ENCODE measurements at places on chromosomes 4 and X.
A peak's percentile ranks its signal among the peaks of the same experiment; 100 is the strongest.

DNA sequence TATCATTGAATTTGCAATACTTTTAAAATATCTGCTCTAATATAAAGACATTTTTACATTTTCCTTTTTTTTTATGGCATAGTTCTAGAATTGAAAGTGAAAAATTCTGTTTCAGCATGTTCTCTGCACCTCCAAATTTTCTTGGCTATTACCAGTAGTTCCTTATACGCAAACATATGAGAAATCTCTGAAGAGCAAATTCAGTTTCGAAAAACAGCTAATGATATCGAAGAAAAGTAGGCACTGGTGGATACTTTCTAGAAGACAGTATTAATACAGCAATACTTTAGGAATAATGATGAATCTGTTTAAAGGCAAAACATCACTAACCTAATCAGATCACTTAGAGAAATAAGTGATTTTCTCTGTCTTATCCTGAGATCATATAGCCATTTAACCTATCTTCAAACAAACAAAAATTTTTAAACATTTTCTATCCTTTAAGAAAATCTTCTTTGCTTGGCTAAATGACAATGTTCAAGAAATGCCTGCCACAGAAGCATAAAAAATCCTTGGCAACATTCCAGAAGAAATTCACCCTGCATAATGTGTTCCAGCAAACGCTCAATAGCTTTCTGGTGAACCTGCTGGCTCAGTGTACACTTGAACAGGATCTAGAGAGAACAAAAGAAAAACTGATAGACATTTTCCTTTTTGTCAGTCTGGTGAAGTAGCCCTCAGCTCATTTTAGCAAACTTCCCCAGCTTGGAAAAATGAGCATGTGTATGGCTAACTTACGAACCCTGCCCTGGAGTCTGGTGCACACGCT, 51.2 kb upstream of the KLF3 start:
- DNase-seq = no peak

- DNase-seq = no peak
These were observed 120.0 kb upstream of the ZDHHC15 start for GRCh38 chrX:75642811-75643361.

DNA sequence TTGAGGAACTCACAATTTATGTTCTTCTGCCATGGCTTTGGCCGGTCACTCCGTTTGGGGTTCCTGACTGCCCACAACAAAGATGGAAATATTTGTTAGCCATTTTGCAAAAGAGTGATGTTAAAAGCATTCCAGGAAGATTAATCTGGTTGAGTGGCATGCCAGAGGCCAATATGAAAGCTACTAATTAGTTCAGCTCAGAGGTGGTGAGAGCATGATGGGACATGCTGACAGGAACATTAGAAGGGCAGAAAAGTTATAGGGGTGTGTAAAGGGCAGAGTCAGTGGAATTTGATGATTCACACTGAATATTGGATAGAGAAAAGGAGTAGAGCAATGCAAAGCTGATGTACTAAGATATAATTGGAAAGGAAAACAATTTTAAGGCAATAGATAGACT, 94.4 kb downstream of the TLL1 start:
- DNase-seq = no peak

GRCh38 chrX:2316534-2316933, 184.2 kb downstream of the DHRSX start:
- no peak for DNase-seq

DNA sequence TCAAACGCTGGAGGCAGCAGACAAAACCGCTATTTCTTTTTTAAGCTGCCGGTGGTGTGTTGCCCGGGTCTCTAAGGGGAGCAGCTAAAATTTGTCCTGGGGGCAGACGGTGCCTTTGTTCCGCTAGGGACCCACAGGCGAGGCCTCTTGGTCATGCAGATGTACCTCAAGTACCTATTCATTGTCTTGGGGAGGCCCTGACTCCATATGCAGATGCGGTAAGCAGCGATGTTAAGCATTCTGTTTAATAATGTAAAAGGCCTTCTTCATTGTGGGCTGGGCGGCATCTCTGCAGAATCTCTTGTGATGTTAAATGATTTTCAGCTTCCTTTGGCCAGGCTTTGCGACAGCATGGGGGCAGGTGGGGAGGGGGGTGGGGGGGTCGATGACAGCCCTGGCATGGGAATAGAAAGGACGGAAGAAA, 98.9 kb upstream of the PJA1 start:
- no peak for DNase-seq

DNA sequence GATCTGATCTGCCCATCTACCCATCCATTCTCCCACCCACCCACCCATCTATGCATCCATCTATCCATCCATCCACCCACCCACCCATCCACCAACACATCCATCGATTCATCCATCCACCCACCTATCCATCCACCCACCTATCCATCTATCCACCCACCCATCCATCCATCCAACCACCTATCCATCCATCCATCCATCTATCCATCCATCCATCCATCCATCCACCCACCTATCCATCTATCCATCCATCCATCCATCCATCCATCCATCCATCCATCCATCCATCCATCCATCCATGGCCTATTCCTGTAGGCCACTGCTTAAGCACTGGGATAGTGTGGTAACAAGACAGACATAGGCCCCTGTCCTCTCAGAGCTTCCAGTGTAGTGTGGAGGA, 69.8 kb downstream of the SORCS2 start:
- DNase-seq = no peak

GRCh38 chrX:133741303-133741702, 244.1 kb downstream of the GPC3 start:
- DNase-seq = no peak

- DNase-seq = no peak
These were observed 97.8 kb upstream of the SPRY1 start for GRCh38 chr4:123298801-123299200.

GRCh38 chr4:76449833-76450232, 14.8 kb downstream of the SHROOM3 start:
- no peak for DNase-seq

- DNase-seq = no peak
These were observed 13.5 kb downstream of the ARHGAP24 start for GRCh38 chr4:85488416-85488815.

DNA sequence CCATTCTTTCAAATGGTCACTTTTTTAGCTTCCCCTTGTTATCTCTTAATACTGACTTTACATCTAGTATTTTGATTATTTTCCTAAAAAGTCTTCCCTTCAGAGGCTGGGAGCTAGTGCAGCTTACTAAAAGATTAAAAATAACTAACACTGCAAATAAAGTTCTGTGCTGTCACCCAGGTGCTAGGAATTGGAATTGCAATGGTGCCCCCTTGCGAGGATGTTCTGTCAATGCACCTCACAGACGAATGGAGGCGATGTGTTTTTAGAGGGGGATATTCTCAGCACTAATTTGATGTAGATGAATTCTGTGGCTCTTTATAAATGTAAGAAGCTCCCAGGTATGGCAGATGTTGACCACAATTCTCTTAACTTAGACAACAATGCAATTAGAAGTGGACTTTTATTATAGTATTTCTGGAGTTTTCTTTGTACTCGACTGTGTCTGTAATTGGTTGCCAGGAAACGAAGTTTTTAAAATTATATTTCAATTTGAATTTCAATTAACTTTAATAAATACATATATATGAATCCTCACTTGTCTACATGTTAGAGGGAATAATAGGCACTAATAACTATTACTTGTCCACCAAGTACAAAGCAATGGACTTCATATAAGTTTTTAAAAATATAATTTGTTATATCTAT, 22.0 kb upstream of the SMIM31 start:
- DNase-seq = peak; percentile 32

DNA sequence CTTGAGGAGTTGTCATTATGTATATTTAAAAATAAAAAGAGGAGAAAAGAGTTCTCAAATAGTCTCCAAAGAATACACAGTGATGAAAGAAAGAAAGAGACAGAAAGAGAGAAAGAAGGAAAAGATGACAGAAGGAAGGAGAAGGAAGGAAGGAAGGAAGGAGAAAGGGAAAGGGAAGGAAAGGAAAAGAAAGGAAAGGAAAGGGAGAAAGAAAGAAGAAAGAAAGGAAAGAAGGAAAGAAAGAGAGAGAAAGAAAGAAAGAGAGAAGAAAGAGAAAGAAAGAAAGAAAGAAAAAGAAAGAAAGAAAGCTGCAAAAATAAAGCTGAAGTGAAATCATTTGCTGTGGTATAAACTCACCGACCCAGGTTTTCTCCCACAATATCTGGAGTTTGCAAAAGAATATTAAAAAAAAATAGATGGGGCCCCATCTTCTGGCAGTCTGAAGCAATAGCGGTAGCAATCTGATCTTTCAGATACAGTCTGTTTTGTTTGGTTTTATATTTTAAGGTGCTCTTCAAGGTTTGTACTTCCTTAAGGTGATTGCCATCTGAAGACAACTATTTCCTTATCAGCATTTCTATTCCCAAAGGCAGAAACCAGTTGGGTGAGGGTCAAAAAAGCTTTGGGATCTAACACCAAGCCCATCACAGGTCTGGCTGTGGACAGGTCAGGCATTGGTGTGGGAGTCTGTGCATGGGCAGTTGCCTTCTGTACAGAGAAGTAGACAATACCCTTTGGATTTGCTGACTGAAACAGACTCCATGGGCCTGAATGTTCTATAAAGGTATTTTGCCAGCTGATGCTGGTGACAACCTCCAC, 160.4 kb downstream of the CPEB2 start:
- no peak for DNase-seq

DNA sequence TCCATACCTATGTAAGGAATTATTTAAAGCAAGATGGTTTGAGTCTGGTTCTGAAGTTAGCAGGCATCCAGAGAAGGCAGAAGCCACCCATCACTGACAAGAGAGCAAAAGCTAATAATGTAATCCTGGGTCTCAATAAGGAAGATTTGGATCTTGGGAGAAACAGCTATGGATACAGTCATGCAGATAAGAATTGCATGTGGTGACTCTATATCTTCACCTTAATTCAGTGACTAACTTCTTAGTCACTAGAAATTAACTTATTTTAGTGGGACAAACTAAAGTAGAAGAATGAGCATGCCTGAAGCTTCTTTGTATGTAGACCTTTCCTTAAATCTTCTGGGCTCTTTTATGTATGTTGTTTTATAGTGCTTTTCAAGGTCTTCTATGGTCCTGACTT, 66.6 kb downstream of the ATP10D start:
- no peak for DNase-seq

- DNase-seq = peak; percentile 90
These were observed 14.8 kb upstream of the ART3 start for GRCh38 chr4:76059750-76060149.

- DNase-seq = no peak
These were observed 53.8 kb downstream of the NFKB1 start for GRCh38 chr4:102554992-102555391.

DNA sequence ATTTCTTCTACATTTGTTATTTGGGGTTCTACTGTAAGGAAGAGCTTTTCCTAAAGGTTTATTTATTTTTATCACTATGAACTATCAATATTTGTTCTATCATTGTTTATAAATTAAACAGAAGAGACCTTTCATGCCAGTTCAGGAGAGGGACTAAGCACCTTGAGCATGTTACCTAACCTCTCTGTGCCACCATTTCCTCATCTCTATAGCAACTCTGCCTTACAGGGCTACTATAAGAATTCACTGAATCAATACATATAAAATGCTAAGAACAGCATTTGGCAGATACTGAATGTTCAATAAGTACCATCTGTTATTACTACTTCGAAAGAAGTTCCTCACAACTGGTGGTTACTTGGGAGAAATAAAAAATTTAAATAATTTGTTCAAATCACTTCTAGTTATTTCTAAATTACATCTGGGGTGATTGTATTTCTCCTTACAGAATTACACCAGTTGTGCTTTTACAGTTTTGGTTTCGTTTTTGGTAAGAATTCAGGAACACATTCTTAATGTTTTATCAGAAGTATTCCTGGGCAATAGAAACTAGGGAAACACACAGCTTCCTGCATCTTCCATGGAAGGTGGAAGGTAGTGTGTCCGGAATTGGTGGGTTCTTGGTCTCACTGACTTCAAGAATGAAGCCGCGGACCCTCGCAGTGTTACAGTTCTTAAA, 32.9 kb downstream of the EREG start:
- DNase-seq = peak; percentile 56

DNA sequence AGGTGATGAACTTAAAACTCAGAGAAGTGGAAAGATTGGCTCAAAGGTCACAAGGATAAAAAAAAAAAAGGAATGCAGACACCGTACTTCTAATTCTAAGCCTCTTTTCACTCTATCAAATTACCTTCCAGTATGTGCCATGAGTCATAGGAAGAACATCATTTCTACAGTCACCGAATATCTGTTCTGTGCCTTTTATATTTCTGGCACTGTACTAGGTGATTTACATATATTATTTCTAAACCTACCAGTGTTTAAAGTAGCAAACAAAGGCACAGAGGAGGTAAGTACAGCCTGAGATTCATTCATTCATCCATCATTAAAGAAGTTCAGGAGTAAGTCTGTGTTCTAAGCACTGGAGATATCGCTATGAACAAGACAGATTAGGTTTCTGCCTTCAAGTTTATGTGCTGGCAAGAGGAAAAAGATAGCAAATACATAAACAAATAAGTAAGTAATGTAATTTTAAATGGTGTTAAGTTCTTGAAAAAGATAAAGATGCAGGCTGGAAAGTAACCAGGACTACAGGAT, 65.3 kb downstream of the PALLD start:
- no peak for DNase-seq

DNA sequence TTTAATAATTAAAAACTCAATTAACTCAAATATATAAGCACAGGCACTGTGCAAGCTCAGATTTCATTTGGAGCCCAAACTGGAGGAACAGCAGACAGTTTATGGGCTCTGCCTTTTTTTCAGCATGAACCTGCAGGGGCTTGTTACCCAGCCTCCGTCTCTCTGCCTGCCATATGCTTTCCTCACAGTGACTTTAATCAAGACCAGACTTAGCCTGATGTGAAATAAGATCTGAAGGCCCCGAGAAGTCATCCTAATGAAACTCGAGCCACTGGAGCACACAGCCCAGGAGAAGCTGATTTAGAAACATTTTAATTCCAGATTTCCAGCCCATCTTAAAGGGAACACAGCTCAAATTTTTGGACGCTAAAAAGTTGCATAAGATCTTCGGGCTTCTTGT, 55.6 kb downstream of the SPATA18 start:
- no peak for DNase-seq

DNA sequence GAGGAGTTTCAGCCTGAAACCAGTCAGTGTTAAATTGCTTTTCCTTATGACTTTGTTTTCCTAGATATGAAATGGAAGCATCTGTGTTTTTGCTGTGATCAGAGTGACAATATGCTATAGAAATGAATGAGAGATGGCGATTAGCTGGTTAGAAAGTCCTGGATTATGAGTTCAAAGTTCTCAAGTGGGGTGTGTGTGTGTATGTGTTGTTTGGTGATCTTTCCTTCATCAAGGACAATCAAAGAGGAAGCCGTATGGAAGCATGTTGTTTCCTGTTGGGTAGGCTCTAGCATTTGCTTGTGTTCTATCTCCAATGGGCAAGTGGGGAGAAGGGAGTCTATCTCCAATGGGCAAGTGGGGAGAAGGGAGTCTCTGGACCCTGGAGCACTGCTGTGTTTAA, 64.0 kb upstream of the STX18 start:
- no peak for DNase-seq

- peak; percentile 90 for DNase-seq
These were observed 110.9 kb downstream of the FBXW7 start for GRCh38 chr4:152424977-152425376.

DNA sequence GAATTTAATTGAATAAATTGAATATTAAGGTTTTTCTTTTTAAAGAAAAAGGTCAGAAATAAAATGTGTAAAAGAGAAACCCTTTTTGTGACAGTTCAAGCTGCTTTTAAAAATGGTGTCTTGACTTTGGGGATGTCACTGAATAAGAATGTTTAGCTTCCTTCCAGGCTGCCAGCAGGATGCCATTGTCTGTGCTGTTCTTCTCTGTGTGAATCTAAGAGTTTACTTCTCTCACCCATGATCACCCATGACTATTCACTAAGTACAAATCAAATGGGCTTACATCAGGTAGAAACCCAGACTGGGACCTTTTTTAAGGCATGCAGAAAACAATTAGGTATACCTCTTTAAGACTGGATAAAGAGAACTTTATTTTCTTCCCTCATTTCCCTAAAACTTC, 115.3 kb downstream of the DACH2 start:
- DNase-seq = no peak

Measured in inflammatory macrophage (primary cell).